Common myeloid progenitor, CD34-positive (primary cell): ENCODE measurements at places on chromosomes 5 and 9.

GRCh38 chr9:136058084-136058483 lies 37.0 kb downstream of the NACC2 start:
- DNase-seq, result no peak

DNA sequence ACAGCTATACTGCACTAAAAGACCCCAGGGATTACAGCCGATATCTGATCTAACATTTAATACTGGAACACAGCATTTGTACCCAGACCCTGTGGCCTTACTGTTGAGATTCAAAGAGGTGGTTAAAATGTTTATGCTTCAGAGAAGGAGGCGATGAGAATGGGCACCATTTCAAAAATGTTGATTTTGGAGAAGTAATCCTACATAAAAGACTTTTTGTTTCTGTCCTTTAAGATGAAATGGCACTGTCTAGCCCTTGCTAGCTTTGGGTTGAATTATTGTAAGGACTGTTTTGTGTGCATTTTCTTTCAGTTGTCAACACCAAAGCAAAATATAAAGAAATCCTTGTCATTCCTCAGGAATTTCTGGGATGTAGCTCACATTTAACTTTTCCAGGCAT lies 288.5 kb upstream of the ANKH start:
- no peak for DNase-seq

- DNase-seq, result no peak
Measured at GRCh38 chr9:21688108-21689102, 114.0 kb upstream of the MTAP start.

- no peak for DNase-seq
Measured at GRCh38 chr5:13378091-13378490, 566.4 kb downstream of the DNAH5 start.

DNA sequence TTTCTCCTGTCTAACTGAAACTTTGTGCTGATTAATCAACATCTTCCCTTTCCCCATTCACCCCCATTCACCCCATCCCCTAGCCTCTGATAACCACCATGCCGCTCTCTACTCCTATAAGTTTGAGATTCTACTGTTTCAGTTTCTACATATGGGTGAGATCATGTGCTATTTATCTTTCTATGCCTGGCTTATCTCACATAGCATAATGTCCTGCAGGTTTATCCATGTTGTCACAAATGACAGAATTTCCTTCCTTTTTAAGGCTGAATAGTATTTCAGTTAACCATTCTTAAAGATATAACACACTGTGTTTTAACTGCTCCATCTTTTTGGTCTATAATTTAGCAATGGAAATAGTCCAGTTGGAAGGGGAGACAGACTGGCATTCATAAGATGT lies 205.1 kb downstream of the SNCAIP start:
- peak; percentile 2 for DNase-seq
